ENCODE measurements at places on chromosomes 2 and 18. TPM values are rescaled to one million over a fixed set of nuclear protein-coding genes. Genes with fewer than 3 reads are reported as not detected.

MYO3B gene
- 16.8 TPM for total RNA-seq

PLCD4 gene
- 1.1 TPM for total RNA-seq

PGAP1 gene
- total RNA-seq, result 65.5 TPM

EVA1A gene
- 2.8 TPM for total RNA-seq

FAM237A gene
- total RNA-seq, result not detected

DNA sequence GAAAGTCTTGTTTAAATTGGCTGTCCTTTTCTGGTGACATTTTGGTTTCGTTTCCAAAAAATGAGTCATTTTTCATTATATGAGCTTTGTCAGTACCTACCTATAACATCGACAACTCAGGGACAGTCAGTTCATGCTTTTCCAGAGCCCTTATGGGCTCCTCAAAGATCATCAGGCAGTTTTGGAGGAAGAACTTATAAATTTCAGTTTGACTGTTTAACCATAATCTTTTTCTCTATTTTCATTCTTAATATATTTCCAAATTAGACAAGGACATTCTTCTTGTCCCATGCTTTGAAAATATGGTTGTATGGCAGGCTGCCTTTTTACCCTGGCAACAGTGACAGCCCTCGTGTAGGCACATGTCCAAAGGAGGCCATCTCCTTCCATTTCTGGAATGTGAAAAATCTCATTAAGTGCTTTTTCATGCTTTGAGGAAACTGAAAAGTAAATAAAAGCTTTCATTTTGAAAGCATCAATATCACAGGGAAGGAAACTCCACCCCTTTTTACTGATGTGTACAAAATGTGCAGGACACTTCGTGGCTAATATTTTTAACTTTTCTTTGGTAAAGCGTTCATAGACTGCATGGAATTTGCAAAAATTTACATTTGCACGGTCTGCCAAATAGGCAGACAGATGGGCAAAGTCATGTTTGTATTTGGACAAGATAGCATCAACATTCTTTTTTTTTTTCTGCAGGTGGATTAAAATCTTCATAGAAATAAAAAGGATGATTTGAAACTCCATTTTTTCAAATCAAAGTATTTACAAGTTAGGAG is 7.2 kb upstream of the PROC start:
- DNase-seq, result no peak
- H3K4me3 ChIP-seq, result no peak overlapping the region
- no peak overlapping the region for H3K27ac ChIP-seq
- no peaks in the 10 kb centered on the region for H3K36me3 ChIP-seq
- H3K27me3 ChIP-seq, result peaks cover 22% of the 10 kb centered on the region

GRCh38 chr2:212905640-212906201 is 245.7 kb downstream of the IKZF2 start:
- peaks cover 23% of the 10 kb centered on the region for H3K4me1 ChIP-seq
- peak; percentile 53 for DNase-seq
- H3K27ac ChIP-seq, result peak overlapping the region; percentile 50
- no peaks in the 10 kb centered on the region for H3K36me3 ChIP-seq
- H3K27me3 ChIP-seq, result no peaks in the 10 kb centered on the region

GRCh38 chr18:48840491-48840877 is 110.3 kb downstream of the SMAD7 start:
- H3K27ac ChIP-seq, result no peak overlapping the region
- no peaks in the 10 kb centered on the region for H3K36me3 ChIP-seq
- DNase-seq, result no peak
- no peak overlapping the region for H3K4me3 ChIP-seq
- H3K4me1 ChIP-seq, result peaks cover 25% of the 10 kb centered on the region

GRCh38 chr18:22831441-22831904 is 101.7 kb upstream of the RBBP8 start:
- no peak for DNase-seq
- no peaks in the 10 kb centered on the region for H3K36me3 ChIP-seq
- no peaks in the 10 kb centered on the region for H3K4me1 ChIP-seq
- no peaks in the 10 kb centered on the region for H3K27me3 ChIP-seq

DNA sequence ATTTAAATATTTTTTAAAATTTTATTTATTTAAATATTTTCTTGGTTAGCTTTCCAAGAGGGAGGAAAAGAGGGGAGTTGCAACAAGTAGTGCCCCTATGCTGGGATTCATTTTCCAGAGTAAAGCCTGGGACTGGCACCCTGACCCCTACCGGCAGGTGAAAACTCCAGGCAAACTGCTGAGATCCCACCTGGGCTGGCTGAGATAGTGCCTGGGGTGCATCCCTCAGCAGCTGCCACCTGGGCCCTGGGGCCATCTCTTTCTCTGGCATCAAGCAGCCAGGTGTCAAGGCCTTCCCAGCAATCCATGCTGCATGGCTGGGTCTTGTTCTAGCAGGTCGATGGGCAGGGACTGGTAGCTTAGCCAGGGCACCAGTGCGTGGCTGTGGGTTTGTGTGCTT is 6.6 kb downstream of the SIX2 start:
- H3K27me3 ChIP-seq, result peaks cover 100% of the 10 kb centered on the region
- no peak overlapping the region for H3K4me3 ChIP-seq
- DNase-seq, result no peak
- peaks cover 30% of the 10 kb centered on the region for H3K4me1 ChIP-seq

GRCh38 chr18:26840965-26841364 is 24.5 kb downstream of the AQP4 start:
- no peak for DNase-seq
- H3K4me1 ChIP-seq, result no peaks in the 10 kb centered on the region
- H3K4me3 ChIP-seq, result no peak overlapping the region
- no peaks in the 10 kb centered on the region for H3K27me3 ChIP-seq
- H3K27ac ChIP-seq, result no peak overlapping the region
- H3K36me3 ChIP-seq, result no peaks in the 10 kb centered on the region

DNA sequence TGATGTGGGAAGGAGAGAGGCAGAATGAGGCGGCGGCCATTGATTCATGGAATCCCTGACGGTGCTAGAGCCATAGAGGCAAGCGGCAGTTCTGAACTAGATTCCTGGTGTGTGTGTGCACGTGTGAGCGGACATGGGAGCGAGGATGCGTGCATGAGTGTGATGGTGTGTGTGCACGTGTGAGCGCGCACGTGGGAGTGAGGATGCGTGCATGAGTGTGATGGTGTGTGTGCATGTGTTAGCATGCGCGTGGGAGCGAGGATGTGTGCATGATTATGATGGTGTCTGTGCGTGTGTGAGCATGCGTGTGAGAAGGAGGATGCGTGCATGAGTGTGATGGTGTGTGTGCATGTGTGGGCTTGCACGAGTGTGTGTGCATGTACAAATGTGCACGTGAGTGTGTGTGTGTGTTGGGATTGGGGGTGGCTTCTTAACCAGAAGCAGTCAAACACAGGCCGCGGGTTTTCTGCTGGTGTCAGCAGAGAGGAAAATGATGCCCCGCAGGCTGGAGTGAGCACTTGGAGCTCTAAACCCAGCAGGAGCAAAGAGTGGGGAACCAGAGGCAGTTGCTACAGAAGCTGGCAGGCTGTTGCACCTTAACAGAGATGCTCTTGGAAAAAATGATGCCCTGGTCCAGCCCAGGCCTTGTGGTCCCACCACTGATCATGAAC is 29.5 kb downstream of the DIPK1C start:
- no peaks in the 10 kb centered on the region for H3K36me3 ChIP-seq
- H3K4me1 ChIP-seq, result peaks cover 10% of the 10 kb centered on the region
- DNase-seq, result no peak
- no peaks in the 10 kb centered on the region for H3K27me3 ChIP-seq

DNA sequence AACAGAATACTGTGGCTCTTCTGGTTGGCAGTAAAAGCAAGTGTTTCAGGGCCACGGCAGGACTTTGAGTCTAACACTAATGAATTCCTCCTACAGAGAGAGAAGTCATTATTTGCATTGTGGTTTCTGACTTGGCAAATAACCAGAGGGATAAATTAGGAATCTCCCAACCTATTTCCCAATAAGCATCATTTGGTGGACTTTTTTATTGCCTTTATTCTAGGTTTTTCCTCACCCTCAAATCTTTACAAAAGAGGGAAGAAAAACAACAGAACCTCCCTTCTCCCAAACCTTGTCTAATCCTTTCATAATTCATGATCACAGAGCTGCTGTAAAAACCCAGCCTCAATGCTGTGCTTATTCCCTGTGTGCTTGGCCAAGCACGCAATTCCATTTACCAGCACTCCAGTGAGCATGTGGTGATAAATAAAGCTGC is 179.7 kb downstream of the AGPS start:
- no peaks in the 10 kb centered on the region for H3K27me3 ChIP-seq
- no peak overlapping the region for H3K4me3 ChIP-seq
- H3K4me1 ChIP-seq, result peaks cover 3% of the 10 kb centered on the region
- no peaks in the 10 kb centered on the region for H3K36me3 ChIP-seq

DNA sequence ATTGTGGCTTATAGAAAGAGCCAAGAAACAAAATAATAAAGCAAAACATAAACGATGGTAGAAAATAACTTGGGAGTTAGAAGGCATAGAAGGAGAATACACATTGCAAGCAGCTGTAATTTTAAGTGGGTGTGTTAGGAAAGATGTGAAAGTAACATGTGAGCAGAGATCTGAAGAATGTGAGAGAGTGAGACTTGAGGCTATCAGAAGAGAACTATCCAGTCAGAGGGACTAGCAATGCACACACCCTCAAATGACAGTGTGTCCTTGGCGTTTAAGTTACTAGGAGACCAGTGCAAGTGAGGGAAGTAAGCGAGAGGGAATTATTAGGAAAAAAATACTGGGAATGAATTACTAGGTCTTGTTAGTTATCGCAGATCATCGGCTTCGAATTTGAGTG is 304.9 kb downstream of the DSEL start:
- H3K36me3 ChIP-seq, result no peaks in the 10 kb centered on the region
- no peak for DNase-seq
- no peaks in the 10 kb centered on the region for H3K4me1 ChIP-seq
- no peak overlapping the region for H3K4me3 ChIP-seq
- H3K27ac ChIP-seq, result no peak overlapping the region
- H3K27me3 ChIP-seq, result no peaks in the 10 kb centered on the region

Data from neural progenitor cell (in vitro differentiated cells).